Motor neuron (in vitro differentiated cells): ENCODE measurements at places on chromosomes 6 and 20.
A peak's percentile ranks its signal among the peaks of the same experiment; 100 is the strongest.

GRCh38 chr20:15759594-15759993, 813.7 kb downstream of the KIF16B start:
- ATAC-seq, result no peak

DNA sequence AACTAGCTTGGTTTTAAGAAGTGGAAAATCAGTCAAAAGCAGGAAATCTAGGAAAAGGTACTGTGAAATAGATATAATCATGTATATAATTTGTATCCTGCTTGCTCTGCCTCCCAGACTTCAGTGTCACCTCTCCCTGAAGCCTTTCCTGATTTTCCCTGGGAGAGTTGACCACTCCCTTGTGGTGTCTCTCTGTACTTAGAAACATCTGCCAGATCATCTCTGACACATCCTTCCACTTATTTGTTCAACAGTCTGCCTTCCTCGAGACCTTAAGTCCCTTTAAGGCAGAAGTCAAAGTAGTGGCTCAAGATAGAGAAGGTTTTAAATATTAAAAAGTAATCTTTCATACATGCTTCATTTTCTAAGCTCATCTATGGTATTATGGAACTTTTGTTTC, 236.5 kb downstream of the CDKAL1 start:
- no peak for ATAC-seq

- no peak for ATAC-seq
Observed at GRCh38 chr20:24633026-24633425, 163.6 kb downstream of the SYNDIG1 start.

DNA sequence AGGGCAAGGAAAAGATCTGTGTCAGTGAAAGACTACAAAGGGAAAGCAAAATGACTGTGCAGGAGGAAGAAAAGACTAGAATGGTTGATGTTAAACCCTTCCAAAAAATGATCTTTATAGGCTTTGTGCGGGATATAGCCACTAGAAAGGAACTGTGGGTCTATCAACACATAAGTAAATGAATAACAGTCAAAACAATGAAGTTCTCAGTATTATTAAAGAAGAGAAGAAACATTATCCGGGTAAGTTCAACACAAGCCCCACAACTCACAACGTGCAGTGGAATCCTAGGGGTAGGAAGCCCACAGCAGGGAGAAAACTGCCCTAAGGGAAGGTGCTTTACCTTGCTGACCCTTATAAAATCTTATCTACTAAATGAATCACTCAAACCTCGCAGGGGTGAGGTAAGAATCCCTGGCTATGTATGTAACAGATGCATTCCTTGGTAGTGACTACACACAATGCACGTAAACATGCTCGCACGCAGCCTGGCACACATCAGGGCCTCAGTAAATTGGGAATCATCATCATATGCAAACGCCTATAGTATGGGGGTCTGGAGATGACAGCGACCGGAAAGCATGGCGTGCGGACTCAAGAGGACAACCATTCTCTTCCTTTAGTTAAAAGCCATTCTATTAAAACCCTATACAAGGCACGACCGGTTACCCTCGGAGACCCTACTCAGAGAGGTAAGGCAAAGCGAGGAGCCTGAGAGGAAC, 11.3 kb downstream of the TFAP2A start:
- ATAC-seq, result no peak

GRCh38 chr20:45867819-45868176, 10.4 kb downstream of the ZSWIM3 start:
- ATAC-seq, result no peak

DNA sequence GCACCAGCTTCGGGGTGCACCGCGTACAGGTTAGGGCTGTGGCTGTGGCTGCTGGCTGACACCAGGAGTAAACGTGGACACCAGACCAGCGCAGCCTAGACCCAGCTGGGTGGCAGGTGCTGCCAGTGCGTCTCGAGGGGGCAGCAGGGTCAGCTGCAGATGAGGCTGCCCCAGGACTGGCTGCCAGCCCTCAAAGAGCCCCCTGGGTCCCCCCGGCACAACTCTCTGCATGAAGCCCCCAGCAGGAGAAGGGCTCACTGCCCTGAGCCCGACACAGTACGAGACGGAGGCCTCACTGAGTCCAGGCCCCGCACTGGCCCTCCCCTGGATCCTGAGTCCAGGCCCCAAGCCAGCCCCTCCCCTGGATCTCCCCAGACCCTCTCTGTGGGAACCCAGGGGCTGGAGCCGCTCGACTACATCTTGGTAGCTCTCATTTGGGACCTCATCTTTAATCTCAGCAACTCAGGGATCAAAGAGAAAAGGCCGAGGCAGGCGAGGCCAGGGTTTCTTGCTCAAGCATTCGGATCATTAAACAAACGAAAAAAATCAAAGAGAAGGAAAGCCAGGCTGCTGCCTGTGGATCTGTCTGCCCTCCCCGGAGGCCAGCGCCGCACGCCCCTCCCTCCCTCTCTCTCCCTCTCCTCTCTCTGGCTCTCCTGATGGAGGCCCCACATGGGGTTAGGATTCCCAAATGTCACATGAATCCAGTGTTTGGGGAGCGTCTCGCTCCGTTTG, 7.0 kb upstream of the NKAIN4 start:
- peak; percentile 82 for ATAC-seq

DNA sequence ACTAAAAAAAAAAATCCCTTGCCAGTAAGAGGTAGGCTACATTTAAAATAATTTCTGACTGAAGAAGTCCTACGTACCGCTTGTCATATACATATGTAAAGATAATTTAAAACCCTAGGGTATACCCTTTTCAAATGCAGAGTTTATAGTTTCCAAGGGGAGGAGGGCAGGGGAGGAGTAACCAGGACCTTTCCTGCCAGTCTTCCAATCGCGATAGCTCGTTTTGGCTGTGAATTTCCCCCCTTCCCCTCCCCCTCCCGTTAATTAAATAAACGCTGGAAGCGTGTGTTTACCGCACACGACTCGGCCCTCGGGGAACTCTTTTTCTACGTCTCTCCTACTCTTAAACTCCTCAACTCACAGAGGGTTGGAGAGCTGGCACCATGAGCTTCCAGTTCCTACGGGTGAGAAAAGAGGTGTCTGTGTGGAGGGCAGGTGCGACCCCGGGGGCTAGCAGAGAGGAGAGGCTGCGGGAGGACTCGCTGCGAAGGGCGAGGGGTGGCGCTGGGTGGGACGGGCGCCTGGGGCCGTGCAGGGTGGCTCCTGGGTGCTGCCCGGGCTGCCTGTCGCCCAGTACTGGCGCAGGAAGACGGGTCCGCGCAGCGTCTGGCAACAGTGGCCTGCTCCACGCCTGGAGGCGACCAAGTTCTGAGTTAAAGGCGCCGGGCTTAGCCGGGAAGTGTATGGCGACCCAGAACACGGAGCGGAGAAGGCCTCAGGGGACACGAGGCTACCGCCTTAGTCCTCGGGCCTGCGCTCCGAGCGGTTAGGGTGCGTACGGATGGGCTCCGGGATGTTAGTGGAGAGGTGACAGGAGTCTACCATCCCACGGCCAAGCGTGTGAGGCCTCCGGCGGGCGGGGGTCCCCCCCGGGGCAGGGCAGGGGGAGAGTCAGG, 4.1 kb upstream of the TFAP2C start:
- peak; percentile 41 for ATAC-seq

GRCh38 chr20:12210591-12210990, 292.9 kb downstream of the BTBD3 start:
- no peak for ATAC-seq

DNA sequence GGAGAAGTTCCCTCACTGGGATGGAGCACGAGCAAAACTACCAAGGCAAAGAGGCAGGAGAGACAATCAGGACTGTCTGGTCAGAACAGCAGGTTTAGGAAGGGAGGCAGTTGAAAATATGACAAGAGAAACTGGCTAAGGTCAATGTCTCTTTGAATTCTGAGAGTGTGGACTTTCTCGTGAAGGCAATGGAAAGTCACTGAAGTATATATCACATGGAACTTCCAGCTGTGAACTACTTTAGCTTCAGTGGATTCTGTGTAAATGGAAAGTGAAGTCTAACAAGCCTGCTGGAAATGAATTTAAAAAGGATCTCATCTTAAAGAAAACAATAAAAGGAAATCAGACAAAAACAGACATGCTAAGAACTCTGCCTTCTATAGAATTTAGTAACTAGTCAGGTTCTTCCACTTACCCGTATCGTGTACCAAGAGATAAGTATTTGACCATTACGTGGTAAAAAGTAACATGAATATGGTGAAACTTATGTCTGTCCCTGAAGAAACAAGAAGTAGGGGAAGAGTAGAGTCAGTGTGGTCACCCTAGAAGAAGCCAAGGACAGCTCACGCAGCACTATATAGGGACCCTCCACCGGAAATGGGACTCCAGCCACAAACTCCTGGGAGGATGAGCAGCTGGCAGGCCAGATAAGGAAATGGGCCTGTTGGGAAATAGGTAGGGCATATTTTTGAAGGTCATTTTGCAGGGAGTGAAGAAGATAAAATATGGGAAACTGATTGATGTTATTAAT, 123.4 kb downstream of the MAP7 start:
- no peak for ATAC-seq

GRCh38 chr20:53842301-53843099, 227.9 kb downstream of the BCAS1 start:
- no peak for ATAC-seq

DNA sequence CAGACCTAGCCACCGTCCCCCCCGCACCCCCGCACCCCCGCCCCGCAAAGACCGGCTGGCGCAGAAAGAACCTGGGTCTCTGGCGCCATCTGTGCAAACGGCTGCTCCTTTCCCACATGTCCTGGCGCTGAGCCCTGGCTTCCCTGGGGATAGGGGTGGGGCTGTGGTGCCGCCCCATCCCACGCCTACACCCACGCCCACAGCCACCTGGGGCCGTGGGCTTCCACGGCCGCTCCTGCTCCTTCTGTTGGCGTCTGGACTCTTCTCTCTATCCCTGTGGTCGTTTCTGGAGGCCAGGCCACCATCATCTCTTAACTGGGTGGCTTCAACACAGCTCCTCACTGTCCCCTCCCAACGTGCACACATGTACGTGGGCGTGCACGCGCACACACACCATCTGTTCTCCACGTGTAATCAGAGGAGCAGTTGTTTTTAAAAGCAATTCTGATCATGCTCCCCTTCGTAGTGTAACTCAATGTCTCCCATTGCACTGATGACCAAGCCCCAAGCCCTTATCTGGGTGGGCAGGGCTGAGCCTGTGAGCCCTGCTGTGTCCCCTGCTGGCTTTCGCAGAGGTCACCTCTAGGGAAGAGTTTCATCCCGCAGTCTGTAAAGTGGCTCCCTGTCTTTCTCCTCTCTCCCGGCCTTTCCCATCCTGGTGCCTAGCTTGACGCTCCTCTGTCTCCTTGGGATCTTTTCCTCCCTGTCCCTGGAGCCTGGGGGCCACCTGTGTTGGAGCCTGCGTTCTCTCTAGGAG, 31.9 kb upstream of the FAM83D start:
- peak; percentile 85 for ATAC-seq

- peak; percentile 67 for ATAC-seq
Observed at GRCh38 chr20:37640600-37641561, 52.9 kb upstream of the CTNNBL1 start.

DNA sequence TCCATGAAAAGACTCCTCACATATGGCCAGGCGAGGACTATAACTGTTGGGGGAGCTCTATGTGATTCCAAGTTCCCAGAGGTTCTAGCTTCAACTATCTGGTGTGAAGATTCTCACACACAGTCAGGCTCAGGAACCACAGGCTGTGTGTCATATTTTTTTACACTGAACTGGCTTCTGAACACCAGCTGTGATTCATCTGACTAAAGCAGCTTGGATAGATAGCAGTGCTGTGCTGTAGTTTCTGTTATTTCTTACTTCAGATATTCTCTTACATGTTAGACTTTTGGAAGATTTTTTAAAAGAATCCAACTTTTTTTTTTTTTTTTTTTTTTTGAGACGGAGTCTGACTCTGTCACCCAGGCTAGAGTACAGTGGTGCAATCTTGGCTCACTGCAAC, 140.7 kb upstream of the MCHR2 start:
- ATAC-seq, result no peak

- peak; percentile 78 for ATAC-seq
Observed at GRCh38 chr6:15769511-15770018, 106.7 kb upstream of the DTNBP1 start.

- ATAC-seq, result no peak
Observed at GRCh38 chr6:44309092-44309491, 4.1 kb downstream of the AARS2 start.

- ATAC-seq, result peak; percentile 97
Observed at GRCh38 chr6:6320901-6321300, 439 bp upstream of the F13A1 start.

GRCh38 chr6:146905181-146905704, 299.0 kb upstream of the STXBP5 start:
- peak; percentile 30 for ATAC-seq

- peak; percentile 53 for ATAC-seq
Observed at GRCh38 chr6:97586344-97586743, 303.3 kb upstream of the MMS22L start.

- no peak for ATAC-seq
Observed at GRCh38 chr6:162710419-162710818, 17.1 kb downstream of the PRKN start.

- no peak for ATAC-seq
Observed at GRCh38 chr20:10671919-10672623, 1.7 kb downstream of the JAG1 start.

- ATAC-seq, result no peak
Observed at GRCh38 chr20:13723011-13723410, 61.7 kb downstream of the ESF1 start.

DNA sequence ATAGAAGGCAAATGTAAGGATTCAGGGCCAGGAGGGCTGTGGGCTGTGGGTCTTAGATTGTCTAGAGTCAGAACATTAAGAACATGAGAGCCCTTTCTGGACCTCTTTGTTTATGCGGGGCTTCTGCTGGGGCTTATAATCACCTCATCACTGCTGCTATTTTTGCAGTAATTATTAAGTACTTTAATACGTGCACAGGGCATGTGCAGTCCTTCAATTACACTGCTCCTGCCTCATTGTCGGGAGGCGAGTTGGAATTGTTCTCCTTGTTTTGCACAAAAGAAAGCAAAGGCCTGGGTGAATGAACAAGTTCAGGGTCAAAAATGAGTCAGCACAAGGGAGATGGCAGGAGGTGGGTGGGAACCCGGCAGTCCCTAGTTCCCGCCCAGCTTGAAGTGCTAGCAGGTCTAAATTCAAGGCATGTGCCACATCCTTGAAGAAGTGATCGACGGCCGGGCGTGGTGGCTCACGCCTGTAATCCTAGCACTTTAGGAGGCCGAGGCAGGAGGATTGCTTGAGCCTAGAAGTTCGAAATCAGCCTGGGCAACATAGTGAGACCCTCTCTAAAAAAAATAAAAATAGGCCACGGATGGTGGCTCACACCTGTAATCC, 34.4 kb upstream of the PTPN1 start:
- ATAC-seq, result peak; percentile 8

DNA sequence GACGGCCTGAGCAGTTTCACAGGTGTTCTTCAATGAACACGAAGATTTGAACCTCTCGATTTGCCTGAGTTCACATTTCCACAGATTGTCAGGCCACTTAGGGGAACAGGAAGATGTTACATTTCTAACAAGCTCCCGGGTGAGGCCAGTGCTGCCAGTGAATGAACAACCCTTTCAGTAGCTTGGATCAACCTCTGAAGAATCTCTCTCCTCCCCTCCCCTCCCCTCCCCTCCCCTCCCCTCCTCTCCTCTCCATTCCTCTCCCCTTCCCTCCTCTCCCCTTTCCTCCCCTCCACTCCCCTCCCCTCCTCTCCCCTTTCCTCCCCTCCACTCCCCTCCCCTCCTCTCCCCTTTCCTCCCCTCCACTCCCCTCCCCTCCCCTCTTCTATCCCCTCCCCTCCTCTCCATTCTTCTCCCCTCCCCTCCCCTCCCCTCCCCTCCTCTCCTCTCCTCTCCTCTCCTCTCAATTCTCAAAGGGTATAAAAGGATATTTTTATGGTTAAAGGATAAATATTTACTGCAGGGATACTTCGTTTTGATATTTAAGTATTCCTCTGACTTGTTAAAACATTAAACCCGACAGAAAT, 114.1 kb upstream of the INSM1 start:
- no peak for ATAC-seq
